ENCODE measurements at places on chromosomes 1 and 21.

DNA sequence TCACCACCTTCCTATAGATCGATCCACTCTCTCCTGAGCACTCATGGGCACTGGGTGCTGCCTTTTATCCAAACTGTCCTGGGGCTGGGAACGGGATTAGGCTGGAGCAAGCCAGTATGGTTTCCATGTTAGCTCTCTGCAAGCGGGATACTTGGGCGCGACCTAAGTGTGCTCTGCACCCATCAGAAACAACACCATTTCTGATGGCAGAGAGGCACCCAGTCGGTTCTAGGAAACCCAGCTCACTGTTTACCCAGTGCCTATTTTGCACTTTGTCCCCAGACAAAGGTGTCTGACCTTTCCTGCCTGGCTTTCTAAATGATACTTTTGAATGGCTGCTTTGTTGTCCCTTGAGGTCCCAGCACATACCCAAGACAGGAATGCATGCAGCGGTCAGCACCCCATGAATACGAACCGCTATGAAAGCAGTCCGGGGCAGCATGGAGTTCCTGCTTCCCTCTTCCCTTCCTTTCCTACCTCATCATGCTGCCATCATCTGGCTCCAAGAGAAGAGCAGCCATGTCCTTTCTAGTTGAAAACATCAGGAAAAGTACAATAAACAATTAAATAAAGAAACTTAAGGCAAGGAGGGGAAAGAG lies 83.9 kb downstream of the TRABD2B start:
- DNase-seq, result no peak

- DNase-seq, result no peak
Observed at GRCh38 chr1:20578062-20578461, 10.8 kb upstream of the CDA start.

DNA sequence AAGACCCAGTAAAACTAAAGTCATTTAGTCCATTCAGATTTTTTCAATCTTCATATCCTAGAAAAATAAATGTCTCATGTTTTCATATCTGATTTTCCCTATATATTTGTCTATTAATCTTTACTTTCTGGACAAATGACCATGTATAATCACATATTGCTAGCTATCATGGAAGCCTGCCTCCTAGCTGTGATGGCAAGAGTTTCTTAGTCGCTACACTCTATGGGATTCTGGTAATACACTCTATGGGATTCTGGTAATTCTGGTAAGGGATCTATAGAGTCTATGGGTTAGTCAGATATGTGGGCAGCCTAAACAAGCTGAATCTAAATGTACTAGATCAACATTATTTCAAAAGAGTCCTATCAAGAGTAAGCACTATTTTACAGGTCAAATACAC lies 198.7 kb upstream of the LHX8 start:
- no peak for DNase-seq

DNA sequence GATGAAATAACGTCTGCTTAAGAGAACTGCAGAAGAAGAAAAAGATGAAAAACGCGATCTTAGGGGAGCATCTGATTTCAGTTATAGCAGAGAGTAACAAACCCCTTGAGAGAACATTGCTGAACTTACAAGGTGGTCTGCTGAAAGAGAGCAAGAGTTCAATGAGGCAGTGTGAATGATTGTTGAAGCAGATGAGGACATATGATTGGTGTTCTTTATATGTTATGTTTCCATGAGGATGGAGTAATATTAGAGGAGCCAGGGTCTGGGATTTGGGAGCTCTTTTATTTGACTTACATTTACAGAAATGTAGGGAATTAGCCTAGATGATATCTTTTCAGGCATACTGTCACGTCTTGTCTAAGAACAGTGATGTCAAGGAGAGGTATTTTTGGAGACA lies 1302.0 kb downstream of the KCNT2 start:
- DNase-seq, result no peak

DNA sequence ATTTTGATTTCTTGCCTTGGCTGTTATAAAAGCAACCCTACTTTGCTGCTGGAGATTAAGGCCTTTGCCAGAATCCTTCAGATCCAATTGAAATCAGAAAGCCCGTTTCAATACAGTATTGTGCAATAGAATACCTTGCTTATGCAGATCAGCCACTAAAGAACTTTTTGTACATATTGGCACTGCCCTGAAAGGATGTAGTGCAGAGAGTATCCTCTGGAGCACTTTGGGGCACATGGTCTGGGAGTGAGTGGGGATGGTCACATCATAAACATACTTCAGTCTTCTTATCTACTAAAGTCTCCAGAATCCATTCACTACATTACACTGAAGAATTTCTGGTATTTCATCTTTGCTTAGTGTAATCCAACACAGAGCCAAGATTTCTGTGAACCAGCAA lies 189.0 kb downstream of the CENPF start:
- no peak for DNase-seq

DNA sequence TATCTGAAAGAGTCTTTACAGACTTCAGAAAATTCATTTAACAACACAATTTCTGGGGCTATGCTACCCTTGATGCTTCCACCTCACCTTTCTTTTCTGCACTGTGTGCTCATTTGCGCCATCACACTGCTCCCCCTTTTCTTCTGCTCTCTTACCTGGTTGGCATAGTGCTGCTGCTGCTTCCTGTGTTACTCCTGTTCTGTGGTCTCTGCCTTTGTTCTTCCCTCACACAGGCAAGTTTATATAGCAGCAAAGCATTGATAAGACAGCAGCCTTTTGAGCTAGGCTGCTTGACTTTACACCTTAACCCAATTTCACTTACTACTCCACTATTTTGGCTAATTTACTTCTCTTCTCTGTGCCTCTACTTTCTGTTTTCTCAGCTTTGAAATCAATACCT lies 18.3 kb downstream of the SGIP1 start:
- no peak for DNase-seq

- DNase-seq, result no peak
Observed at GRCh38 chr1:230824551-230824918, 43.8 kb downstream of the C1orf198 start.

DNA sequence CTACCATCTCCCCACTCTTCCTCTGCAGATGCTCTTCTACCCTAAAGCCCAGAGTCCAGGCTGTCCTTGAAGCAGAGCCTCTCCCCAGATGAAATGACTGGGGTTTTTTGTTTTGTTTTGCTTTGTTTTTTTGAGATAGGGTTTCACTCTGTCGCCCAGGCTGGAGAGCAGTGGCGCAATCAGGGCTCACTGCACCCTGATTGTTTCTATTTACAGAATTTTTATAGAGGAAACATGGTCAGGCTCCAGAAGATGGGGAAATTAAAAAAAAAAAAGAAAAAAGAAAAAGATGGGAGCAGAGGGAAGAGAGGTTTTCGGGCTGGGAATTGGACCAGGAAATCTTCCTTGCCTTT lies 43.7 kb upstream of the ZNF281 start:
- no peak for DNase-seq

GRCh38 chr1:218349348-218350034 lies 4.4 kb downstream of the TGFB2 start:
- no peak for DNase-seq

DNA sequence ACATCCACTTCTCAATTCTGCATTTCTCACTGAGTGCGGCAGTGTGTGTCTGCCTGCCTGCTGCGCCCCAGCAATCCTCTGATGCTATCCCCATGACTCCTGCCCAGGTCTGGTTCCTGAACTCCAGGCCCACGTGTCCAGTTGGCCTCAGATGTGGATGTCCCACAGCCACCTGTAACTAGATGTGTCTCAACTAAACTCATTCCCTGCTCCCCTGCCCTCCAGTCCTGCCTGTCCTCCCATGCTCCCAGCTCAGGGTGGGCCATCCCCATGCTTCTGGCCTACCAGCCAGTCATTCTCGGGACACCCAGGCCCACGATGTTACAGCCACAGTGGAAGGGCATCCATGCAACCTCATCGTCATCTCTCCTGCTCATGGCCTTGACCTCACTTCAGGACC lies 76.8 kb downstream of the STUM start:
- DNase-seq, result peak; percentile 60

- DNase-seq, result no peak
Observed at GRCh38 chr1:243236604-243237252, 18.4 kb downstream of the CEP170 start.

- DNase-seq, result no peak
Observed at GRCh38 chr21:43608225-43608624, 51.1 kb downstream of the HSF2BP start.

GRCh38 chr1:236543065-236543669 lies 19.4 kb downstream of the LGALS8 start:
- DNase-seq, result no peak

GRCh38 chr21:44657635-44658540 lies at the start of gene KRTAP12-3:
Gene KRTAP12-3, plus strand, starts transcription at chr21:44657932. Its CDS starts 48 bp downstream, at chr21:44657980.
- DNase-seq, result no peak

DNA sequence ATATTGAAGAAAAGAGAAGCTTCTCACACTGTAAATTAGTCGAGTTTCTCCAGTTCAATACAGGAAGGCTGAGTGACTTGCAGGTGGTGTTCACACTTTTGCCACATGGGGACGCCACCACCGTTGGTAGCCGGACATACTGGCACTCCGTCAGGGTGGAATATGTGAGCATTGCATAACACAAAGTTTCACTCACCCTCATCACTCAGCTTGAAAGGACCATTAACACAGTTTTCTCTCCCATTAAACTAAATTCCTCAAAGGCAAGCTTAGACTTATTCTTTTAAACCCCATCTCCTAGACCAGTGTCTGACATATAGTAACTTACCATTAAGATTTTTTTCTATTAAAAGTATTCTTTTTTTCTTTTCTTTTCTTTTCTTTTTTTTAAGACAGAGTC lies 105.3 kb upstream of the SERBP1 start:
- DNase-seq, result peak; percentile 88

DNA sequence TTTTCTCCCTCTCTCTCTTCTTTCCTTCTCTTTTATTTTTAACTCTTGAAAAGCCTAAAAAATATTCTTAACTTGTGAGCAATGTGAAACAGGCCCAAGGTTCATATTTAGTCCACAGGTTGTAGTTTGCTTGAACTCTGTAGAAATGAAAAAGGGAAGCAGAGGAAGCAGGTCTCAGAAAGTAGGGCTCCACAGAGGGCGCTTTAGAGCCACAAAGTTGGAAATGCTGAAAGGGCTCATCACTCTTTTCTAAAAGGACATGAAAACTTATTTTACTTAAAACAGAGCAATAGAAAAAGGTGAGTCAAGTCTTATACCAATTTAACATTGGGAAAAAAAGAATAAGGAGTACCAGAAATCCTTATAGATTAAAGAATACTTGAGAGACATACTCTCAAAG lies 247.0 kb downstream of the USP25 start:
- DNase-seq, result no peak

GRCh38 chr1:56188221-56188620 lies 391.1 kb downstream of the PLPP3 start:
- DNase-seq, result no peak

GRCh38 chr1:200640963-200641401 lies 20.4 kb upstream of the KIF14 start:
- no peak for DNase-seq

- DNase-seq, result no peak
Observed at GRCh38 chr1:166978821-166979220, 3.5 kb upstream of the ILDR2 start.

DNA sequence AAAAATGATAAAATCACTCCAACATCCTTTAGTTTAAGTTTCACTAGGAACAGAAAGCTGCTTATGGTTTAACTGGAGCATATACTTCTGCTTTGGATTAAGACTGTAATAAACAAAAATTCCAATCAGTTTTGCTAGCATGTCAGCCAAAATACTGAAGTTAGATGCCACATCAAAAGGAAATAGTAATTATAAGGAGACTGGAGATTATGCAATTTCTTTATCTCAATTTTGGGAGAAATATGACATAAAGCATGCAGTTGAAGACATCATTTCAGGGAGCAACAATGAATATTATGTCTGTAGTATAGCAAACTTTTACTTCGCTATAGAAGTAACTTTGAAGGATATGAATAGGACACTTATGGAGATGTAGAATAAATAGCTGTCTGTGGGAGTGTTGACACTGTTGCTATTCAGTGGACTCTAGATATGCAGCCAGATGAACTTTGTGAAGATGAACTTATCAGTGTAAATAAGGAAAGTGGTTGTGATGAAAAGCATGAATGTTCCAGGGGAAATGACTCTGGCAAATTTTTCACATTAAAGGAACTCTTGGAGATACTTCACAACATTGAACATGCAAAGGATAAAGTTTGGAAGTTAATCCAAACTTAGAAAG lies 107.8 kb downstream of the RABGAP1L start:
- no peak for DNase-seq

DNA sequence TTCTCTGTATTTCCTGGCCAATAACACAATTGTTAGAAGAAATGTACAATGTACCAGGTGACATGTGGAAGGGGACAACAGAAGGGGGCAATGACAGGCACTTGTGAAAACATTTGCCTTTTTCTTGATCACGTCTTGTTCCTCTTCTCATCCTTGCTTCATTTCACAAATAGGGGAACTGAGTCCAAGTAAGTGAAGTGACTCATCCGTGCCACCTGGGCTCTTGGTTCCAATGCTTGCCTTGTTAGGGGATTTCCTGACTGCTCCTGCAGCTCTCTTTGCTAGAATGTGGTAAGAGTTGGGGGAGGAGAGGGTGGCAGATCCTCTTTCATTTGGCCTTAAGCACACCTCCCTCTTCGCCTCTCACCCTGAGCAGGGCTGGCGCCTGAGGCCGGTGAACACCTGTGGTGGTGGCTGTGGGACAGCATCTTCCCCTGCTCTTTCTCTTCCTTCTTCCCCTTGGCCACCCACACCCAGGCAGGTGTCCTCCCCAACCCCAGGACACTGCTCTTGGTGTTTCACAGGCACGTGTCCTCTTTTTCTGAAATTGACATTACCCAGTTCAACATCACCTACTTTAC lies 2.2 kb upstream of the RHEX start:
- no peak for DNase-seq

DNA sequence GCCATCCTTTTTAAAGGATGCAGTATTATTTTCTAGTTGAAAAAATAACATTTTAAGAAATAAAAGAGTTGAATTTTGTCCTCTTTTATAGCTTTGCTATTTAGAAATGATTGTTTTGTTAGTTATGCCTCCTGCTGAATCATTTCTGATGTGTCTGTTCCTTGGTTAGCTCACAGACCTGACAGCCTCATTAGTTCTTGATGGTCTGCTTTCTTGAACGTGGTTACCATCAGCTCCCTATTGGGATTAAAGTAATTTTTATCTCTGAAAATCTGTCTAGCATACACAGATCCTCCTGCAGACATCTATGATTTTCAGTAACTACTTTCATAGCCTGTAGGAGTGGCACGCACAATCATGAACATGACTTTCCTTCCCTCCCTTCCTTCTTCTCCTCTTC lies 447.6 kb upstream of the B3GALT2 start:
- DNase-seq, result no peak

- no peak for DNase-seq
Observed at GRCh38 chr1:186839041-186839400, 10.3 kb downstream of the PLA2G4A start.

- no peak for DNase-seq
Observed at GRCh38 chr1:181704546-181704945, 221.2 kb downstream of the CACNA1E start.

GRCh38 chr1:87951852-87952251 lies 623.2 kb downstream of the LMO4 start:
- DNase-seq, result no peak

GRCh38 chr1:57319165-57319564 lies 104.7 kb downstream of the DAB1 start:
- DNase-seq, result no peak

DNA sequence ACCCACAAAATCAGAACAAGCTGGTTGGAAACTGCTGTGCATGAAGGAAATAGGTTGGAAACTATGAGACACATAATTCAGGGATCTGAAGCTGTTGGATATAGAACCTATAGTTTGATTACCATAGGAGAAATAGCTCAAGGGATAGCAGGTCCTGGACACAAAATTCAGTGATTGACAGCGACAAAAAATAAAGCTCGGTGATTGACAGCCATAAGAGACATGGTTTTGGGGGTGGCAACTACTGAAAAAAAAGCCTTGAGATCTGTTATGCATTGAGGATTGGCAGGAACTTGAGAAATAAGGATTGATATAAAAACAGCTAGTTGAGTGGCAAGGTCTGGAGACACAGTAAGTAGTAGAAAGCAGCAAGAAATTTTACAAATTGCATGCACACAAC lies at the start of gene KRTAP25-1:
Gene KRTAP25-1, minus strand, starts transcription at position 300 of the 400 bp plus-strand sequence. Its CDS starts 24 bp downstream, at position 276.
- no peak for DNase-seq
